Upper lobe of right lung (tissue), 1 donor: ENCODE measurements at places on chromosomes 16 and 17. TPM values are rescaled to one million over a fixed set of nuclear protein-coding genes. Genes with fewer than 3 reads are reported as not detected.

GRCh38 chr17:65039336-65039988, 17.1 kb downstream of the GNA13 start:
- peaks cover 84% of the 10 kb centered on the region for H3K4me1 ChIP-seq
- H3K27ac ChIP-seq = no peak overlapping the region
- H3K4me3 ChIP-seq = no peak overlapping the region
- H3K36me3 ChIP-seq = peaks cover 17% of the 10 kb centered on the region
- H3K27me3 ChIP-seq = no peaks in the 10 kb centered on the region

DNA sequence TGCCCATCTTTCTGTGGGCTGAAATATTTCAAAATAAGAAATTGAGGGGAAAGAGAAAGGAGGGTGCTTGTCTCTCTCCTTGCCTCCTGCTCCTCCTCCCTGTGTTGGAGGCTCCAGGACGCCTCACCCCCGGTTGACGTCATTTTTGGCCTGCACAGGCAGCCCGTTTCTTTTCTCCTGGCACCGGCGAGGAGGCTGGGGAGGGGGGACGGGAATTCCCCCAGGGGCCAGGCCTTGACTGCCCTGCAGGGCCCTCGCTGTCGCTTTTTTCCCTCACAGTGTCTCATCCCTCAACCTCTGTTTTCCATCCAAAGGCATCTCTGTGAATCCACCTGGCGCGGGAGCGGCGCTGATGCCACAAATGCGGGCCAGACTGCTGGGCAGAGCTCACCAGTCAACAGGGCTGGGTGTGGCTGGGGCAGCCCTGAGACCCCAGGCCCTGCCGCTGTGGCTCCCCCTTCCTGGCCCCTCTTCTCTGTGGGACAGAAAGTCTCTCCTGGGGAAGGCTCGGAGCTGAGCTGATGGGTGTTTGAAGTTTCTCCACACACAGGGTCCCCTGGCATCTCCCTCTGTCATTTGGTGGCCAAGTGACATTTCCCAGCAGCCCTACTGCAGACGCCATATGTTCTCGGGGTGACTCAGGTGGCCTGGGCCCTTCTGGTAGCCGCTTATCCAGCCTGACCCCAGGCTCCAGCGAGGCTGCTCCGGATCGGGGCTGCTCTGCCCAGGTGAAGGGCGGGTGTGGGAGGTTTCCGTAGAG, 16.0 kb downstream of the CENPX start:
- no peaks in the 10 kb centered on the region for H3K36me3 ChIP-seq
- H3K27me3 ChIP-seq = no peaks in the 10 kb centered on the region
- no peak for DNase-seq
- no peaks in the 10 kb centered on the region for H3K4me1 ChIP-seq
- H3K27ac ChIP-seq = no peak overlapping the region

DNA sequence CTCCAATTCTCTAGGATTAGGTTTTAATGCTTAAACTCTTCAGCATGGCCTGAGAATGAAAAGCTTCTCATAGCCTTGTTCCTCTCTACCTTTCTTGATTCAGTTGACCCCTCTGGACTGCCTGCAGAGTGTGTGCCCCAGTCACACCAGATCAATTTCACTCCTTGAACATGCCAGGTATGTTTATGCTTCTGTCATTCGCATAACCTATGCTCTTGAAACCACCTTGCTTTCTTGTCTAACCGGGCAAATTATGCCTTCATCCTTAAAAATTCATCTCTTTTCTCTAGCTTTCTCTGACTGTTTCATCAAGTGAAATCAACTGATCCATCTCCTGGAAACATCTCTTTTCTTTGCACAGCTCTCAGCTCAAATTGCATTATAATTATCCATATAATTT, 42.3 kb downstream of the CDH11 start:
- no peaks in the 10 kb centered on the region for H3K27me3 ChIP-seq
- H3K4me3 ChIP-seq = no peak overlapping the region
- no peaks in the 10 kb centered on the region for H3K36me3 ChIP-seq

GRCh38 chr16:46731691-46732555, 16.2 kb downstream of the MYLK3 start:
- no peak overlapping the region for H3K27ac ChIP-seq
- DNase-seq = no peak
- no peaks in the 10 kb centered on the region for H3K36me3 ChIP-seq
- H3K4me1 ChIP-seq = no peaks in the 10 kb centered on the region

- H3K27ac ChIP-seq = no peak overlapping the region
- no peaks in the 10 kb centered on the region for H3K4me1 ChIP-seq
- no peak overlapping the region for H3K4me3 ChIP-seq
- H3K27me3 ChIP-seq = no peaks in the 10 kb centered on the region
- no peak for DNase-seq
Measured at GRCh38 chr16:89843409-89844350, 15.4 kb downstream of the SPIRE2 start.

DNA sequence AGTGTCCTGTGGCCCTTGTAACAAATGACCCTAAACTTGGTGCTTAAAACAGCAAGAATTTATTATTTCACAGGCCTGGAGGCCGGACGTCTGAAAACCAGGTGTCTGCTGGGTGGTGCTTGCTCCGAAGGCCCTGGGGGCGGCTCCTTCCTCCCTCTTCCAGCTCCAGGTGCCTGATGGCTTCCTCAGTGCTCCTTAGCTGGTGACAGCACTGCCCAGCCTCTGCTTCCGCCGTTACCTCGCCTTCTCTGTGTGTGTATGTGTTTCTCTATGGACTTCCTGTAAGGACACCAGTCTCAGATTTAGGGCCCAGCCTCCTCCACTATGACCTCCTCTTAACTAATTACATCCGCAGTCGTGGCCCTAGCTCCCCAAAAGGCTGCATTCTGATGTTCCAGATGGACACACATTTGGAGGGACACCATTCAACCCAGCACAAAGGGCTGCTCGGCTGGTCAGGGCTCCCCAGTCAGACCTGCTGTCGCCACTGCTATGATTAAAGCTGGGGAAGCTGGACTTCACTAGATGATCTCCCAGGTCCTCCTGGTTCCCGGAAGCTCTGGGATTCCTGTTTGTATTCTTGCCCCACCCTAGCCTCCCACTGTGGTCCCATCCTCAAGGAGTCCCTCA, 172.8 kb downstream of the IRF8 start:
- no peak for DNase-seq
- H3K4me1 ChIP-seq = peaks cover 3% of the 10 kb centered on the region
- no peaks in the 10 kb centered on the region for H3K36me3 ChIP-seq
- H3K27me3 ChIP-seq = peaks cover 11% of the 10 kb centered on the region
- no peak overlapping the region for H3K4me3 ChIP-seq

DNA sequence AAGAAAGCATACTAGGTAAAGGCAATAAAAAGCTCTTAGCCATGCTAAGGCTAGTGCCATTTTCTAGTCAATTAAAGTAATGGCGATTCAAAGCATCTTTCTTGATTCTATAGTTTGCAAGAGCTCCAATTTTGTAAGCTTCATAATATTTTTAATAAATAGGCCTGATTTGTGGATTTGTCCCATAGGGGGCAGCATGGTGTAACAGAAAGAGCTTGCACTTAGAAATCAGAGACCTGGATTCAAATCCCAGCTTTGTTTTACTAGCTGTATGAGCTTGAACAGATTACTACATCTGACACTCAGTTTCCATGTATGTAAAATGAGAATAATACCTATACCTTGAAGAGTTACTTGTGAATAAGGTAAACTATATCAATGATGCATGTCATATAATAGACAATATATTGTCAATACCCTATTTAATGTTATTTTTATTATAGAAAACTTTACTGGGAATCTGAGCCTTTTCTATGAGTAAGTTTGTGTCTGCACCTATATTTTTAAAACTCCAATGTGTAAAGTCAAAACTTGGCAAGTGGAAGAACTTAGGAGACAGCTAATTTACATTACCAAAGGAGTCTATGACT, 93.6 kb upstream of the NOG start:
- no peaks in the 10 kb centered on the region for H3K4me1 ChIP-seq
- H3K4me3 ChIP-seq = no peak overlapping the region
- no peaks in the 10 kb centered on the region for H3K36me3 ChIP-seq
- no peak for DNase-seq

Gene ZMYND15
- total RNA-seq = 9.6 TPM

DNA sequence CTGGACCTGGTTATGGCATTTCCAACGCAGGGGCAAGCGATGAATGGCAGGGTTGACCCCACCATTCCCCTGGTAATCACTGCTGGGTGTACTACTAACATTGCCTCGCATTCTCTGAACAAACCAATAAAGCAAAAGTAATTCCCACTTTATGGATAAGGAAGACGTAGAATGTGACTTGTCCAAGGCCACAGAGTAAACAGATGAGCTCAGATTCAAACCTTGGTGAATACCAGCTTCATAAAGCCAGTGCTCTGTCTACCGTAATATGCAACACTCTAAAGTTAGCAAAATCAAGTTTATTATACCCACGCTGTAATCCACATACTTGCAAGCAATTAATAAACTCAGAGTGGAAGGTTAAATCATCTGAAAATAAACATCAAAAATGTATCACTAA, 59.6 kb downstream of the ANKFY1 start:
- H3K36me3 ChIP-seq = peaks cover 38% of the 10 kb centered on the region
- H3K27ac ChIP-seq = no peak overlapping the region
- no peaks in the 10 kb centered on the region for H3K27me3 ChIP-seq
- DNase-seq = no peak
- H3K4me3 ChIP-seq = no peak overlapping the region
- no peaks in the 10 kb centered on the region for H3K4me1 ChIP-seq

GRCh38 chr16:31333686-31334649, 21.0 kb upstream of the ITGAX start:
- H3K4me1 ChIP-seq = no peaks in the 10 kb centered on the region
- H3K27ac ChIP-seq = no peak overlapping the region
- peaks cover 33% of the 10 kb centered on the region for H3K27me3 ChIP-seq
- DNase-seq = no peak
- H3K36me3 ChIP-seq = no peaks in the 10 kb centered on the region
- no peak overlapping the region for H3K4me3 ChIP-seq

- DNase-seq = no peak
- no peak overlapping the region for H3K4me3 ChIP-seq
- no peak overlapping the region for H3K27ac ChIP-seq
Measured at GRCh38 chr17:48499248-48499647, 31.6 kb downstream of the HOXB1 start.

DNA sequence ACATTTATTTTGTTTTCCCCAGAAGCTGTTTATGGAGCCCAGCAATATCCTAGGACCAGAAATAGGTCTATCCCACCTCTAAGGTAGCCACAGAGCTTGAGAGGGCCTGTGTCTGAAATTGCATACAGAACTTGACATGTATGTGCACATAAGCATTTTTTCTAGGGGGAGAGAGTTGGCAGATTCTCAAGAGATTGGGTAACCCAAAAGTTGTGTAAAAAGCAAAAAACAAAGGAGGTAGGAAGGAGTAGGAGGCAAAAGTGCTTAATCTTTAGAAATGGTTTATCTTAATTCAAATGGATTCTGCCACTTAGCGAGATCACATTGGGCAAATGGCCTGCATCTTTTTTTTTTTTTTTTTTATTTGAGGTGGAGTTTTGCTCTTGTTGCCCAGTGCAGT, 3.5 kb downstream of the PLK1 start:
- no peak overlapping the region for H3K27ac ChIP-seq
- peaks cover 37% of the 10 kb centered on the region for H3K36me3 ChIP-seq
- H3K4me1 ChIP-seq = peaks cover 7% of the 10 kb centered on the region
- H3K4me3 ChIP-seq = no peak overlapping the region
- no peak for DNase-seq
- no peaks in the 10 kb centered on the region for H3K27me3 ChIP-seq

GRCh38 chr17:40611840-40612474, 35.7 kb downstream of the SMARCE1 start:
- no peaks in the 10 kb centered on the region for H3K36me3 ChIP-seq
- H3K27ac ChIP-seq = no peak overlapping the region
- H3K4me1 ChIP-seq = peaks cover 6% of the 10 kb centered on the region
- no peaks in the 10 kb centered on the region for H3K27me3 ChIP-seq
- DNase-seq = no peak
- no peak overlapping the region for H3K4me3 ChIP-seq

Gene AATK
- total RNA-seq = 72.5 TPM

GRCh38 chr17:21094298-21094704, 32.5 kb upstream of the DHRS7B start:
- DNase-seq = no peak
- H3K27ac ChIP-seq = no peak overlapping the region
- H3K4me1 ChIP-seq = peaks cover 6% of the 10 kb centered on the region

- DNase-seq = no peak
- H3K4me1 ChIP-seq = peaks cover 7% of the 10 kb centered on the region
- H3K27ac ChIP-seq = no peak overlapping the region
- H3K27me3 ChIP-seq = no peaks in the 10 kb centered on the region
- H3K36me3 ChIP-seq = no peaks in the 10 kb centered on the region
Measured at GRCh38 chr16:65101009-65101408, 20.9 kb downstream of the CDH11 start.

- DNase-seq = peak; percentile 82
- H3K27ac ChIP-seq = peak overlapping the region; percentile 98
- H3K36me3 ChIP-seq = peaks cover 20% of the 10 kb centered on the region
- peak overlapping the region; percentile 93 for H3K4me3 ChIP-seq
Measured at GRCh38 chr17:64146418-64147109, 16.6 kb upstream of the ERN1 start.

DNA sequence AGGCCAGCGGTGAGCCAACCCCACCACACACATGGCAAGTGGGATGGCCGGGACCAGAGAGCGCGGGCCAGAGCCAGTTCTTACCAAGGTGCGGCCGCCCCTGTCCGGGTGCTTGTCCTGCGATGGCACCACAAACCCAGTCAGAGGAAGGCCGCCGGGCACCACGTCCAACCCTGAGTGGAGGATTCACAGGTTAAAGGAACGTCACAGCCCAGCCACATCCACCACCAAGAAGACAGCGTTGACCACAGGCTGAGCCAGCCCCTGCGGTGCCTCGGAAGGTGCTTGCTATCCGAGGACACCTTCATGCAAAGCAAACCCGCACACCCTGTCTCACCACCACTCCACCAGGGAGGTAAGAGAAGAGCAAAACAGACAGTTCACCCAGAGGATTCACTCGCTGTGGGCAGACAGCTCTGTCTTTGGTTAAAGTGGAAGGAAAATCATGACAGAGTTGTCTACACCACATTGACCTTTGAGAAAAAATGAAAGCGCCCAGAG, 15.8 kb downstream of the SLX4 start:
- H3K27ac ChIP-seq = no peak overlapping the region
- no peaks in the 10 kb centered on the region for H3K27me3 ChIP-seq
- DNase-seq = peak; percentile 62
- peaks cover 13% of the 10 kb centered on the region for H3K4me1 ChIP-seq
- no peaks in the 10 kb centered on the region for H3K36me3 ChIP-seq

GRCh38 chr16:79607587-79607986, 7.0 kb upstream of the MAF start:
- H3K4me1 ChIP-seq = peaks cover 3% of the 10 kb centered on the region
- H3K27me3 ChIP-seq = no peaks in the 10 kb centered on the region
- no peak overlapping the region for H3K4me3 ChIP-seq
- H3K36me3 ChIP-seq = no peaks in the 10 kb centered on the region
- H3K27ac ChIP-seq = no peak overlapping the region
- no peak for DNase-seq

DNA sequence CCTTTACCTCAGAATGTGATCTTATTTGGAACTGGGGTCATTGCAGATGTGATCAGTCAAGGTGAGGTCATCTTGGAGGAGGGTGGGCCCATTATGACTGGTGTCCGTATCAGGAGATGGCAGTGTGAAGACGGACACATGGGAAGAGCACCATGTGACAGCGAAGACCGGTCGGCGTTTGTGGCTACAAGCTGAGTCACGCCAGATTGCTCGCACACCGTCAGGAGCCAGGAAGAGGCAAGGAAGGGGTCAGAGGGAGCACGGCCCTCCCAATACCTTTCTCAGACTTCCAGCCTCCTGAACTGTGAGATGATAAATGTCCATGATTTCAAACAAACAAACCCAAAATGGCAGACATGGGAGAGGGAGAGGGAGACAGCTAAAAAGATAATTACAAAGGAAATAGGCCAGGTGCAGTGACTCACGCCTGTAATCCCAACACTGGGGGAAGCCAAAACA, 13.2 kb downstream of the STARD3 start:
- H3K36me3 ChIP-seq = peaks cover 5% of the 10 kb centered on the region
- no peaks in the 10 kb centered on the region for H3K4me1 ChIP-seq
- H3K27ac ChIP-seq = no peak overlapping the region
- no peaks in the 10 kb centered on the region for H3K27me3 ChIP-seq
